ENCODE measurements at places on chromosomes 5 and 9.

- no peak for DNase-seq
These were observed 32.1 kb downstream of the RAPGEF1 start for GRCh38 chr9:131707733-131708157.

- no peak for DNase-seq
These were observed 1.6 kb downstream of the C9orf152 start for GRCh38 chr9:110206389-110206788.

GRCh38 chr5:39236718-39237117, 17.4 kb upstream of the FYB1 start:
- DNase-seq, result no peak

- no peak for DNase-seq
These were observed 68.6 kb downstream of the ERMP1 start for GRCh38 chr9:5764130-5764868.

- DNase-seq, result no peak
These were observed 84.4 kb downstream of the HTR4 start for GRCh38 chr5:148569948-148570347.

DNA sequence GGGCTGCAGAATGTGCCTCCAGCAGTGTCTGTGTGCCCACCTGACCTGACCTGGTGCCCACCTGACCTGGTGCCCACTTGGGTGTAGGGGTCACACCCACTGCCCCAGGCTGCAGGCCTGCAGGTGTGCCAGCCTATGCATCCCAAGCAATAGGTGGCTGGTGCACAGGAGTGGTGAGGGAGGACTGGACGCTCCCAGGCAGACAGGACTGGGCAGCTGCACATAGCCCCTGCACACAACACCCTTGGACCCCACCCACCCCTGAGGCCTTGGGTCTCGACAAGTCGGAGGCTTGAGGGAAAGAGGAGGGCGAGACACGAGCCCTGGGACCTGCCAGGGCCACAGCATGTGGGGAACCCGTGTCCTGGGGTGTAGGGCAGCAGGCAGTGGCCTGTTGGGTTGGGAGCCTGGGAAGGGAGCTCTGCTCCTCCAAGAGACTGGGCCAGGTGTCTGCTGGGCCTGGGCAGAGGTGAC, 10.8 kb upstream of the NRARP start:
- no peak for DNase-seq

DNA sequence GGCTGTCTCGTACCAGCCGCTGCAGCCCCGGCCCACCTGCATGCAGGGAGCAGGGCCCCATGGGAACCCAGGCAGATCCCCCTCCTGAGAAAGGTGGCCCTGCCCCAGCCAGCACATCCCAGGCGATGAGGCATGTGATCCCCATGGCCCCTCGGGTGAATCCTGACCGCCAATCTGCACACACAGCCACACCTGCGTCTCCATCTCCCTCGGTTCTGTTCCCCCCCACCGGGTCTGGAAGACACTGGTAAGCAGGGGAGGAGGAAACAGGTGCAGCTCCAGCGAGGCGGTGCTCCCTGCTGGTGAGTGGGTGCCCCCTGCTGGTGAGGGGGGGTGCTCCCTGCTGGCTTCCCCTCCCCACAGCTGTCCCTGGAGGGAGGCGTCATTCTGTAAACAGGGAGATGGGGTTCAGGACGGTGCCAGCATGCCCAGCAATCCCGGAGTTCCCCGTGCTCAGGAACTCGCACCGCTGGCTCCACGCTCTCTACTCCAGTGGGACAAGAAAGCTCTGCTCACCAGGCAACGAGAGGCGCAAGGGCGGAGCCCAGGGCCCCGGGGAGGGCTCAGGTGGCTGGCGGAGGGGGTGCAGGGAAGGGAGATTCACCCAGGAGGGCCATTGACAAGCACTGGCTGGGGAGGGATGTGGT, 28.4 kb upstream of the SLC12A7 start:
- no peak for DNase-seq

DNA sequence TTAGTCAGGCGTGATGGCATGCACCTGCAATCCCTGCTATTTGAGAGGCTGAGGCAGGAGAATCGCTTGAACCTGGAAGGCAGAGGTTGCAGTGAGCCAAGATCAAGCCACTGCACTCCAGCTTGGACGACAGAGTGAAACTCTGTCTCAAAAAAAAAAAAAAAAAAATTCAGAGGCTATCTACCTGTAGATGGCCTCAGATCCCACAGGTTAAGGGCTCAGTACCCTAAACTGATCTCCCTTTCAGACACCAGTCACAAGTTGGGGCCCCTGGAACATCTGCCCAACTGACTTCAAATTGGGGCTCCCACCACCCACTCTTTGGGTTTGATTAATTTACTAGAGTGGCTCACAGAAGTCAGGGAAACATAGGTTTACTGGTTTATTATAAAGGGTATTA, 65.4 kb upstream of the ERCC6L2 start:
- DNase-seq, result no peak

DNA sequence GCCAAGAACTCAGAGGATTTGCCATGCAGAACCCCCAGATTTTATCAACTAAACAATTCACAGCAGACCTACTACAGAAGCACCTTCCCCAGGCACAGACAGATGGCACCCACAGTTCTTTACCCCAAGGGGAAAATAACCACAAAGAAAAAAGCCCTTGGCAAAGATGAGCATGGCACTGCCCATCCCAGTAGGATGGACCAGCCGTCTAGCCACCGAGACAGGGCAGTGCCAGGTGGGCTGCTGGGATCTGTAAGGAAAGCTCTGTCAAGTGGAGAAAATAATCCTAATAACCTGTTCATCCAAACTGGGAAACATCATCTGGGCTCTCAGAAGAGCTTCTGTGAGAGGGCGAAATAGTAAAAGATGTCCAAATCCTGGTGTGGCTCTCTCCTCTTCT, 130.0 kb downstream of the COL23A1 start:
- DNase-seq, result no peak

- no peak for DNase-seq
These were observed 7.4 kb downstream of the SMARCA2 start for GRCh38 chr9:2022560-2022959.

DNA sequence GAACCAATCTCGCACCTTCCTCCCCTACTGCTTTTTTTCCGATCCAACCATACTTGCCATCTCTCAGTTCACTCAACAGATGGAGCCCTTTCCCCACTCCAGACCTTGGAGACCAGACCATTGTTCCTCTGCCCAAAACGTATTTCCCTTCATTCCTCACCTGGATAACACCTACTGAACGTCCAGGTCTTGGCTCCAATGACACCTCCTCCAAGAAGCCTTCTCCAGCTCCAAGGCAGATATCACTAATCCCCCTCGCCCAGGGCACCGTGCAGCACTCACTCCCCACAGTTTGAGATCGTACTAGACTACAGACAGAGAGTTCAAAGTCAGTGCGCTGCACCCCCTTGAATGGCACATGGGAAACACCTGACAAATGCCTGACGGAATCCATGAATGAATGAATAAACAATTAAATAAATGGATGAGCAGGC, 47.1 kb upstream of the AKNA start:
- no peak for DNase-seq

DNA sequence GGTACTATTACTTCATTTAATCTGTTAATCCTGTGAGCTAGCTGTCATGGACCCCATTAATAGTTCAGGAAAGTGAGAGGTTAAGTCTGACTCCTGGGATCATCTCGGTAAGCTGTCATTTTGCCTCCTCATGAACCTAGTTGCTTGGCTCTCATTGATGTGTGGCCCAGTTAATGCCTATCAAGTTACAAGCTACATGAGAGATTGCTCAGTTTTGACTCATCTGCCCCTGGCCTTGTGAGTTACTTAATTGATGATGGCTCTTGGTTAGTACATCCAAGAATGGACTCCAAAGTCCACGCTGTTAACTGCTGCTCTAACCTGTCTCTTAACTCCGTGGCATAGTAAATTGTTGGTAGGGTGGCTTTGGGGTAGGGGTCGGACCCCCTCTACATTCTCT, 23.9 kb downstream of the LARP1 start:
- DNase-seq, result no peak

DNA sequence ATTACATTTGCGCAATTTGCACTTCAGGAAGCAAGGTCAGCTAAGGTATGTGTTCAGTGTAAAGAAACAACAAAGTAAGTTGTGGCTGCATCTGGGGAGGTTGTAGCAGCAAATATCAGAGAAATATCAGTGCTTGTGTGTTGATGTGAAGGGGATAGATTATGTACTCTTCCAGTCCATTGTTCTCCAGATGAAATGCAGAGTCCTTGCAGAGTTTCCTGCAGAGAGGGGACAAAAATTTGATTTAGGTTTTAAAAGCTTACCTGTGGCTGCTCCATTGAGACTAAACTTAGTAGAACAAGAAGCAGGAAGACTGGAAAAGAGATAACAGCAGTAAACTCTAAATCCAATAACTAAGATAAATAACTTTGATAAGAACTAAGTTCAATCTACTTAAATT, 952.2 kb downstream of the CDH18 start:
- DNase-seq, result no peak

DNA sequence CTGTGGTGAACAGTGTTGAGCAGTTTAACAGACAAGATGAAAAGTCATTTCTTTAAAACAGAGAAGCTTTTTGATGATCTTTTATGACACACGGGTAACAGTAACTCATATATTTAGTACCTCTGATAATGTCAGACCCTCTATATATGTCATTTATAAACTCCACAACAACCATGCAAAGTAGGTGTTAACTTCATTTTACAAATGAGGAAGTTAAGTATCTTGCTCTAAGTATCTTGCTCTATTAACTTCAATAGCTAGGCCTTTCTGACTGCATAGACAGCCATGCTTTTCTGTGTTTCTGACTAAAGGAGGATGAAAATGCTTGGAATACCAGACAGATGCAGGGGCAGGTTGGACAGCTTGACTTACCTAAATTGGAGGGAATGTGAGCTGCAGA, 1.8 kb downstream of the NUDT2 start:
- no peak for DNase-seq

GRCh38 chr9:134968823-134969090, 51.0 kb upstream of the FCN1 start:
- DNase-seq, result no peak

GRCh38 chr5:160938532-160938931, 86.5 kb upstream of the ATP10B start:
- DNase-seq, result no peak

GRCh38 chr5:146208916-146209522, 5.6 kb downstream of the RBM27 start:
- no peak for DNase-seq

Data from DMS 273 treated with DMSO at 0.1 percent for 48 hours (cell line).